NCI-H748 treated with DMSO at 0.1 percent for 48 hours (cell line): ENCODE measurements at places on chromosomes 1 and 21.
A peak's percentile ranks its signal among the peaks of the same experiment; 100 is the strongest.

- DNase-seq: no peak
Measured at GRCh38 chr1:201103666-201104065, 8.6 kb downstream of the CACNA1S start.

GRCh38 chr1:206094024-206094423, 23.2 kb downstream of the AVPR1B start:
- peak; percentile 49 for DNase-seq

DNA sequence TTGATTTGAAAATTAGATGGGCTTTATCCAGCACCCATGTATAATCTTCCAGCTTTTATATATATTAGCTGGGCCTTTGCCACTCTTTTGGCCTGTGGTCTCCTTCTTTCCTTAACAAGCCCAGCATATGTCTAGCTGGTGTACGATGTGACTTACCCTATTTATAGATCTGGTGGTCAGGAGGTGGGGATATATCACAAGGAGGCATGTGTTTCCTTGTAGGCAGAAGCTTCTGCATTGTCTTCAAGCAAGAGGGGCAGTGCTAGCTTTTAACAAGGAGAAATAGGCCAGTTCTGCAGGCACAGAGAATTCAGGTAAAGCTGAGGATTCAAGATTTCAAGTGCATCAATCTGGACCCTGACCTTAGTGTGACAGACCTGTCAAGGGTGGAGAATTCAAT, 38.0 kb upstream of the DNASE2B start:
- DNase-seq: no peak

GRCh38 chr1:156386949-156387869, 18.2 kb downstream of the RHBG start:
- DNase-seq: no peak

DNA sequence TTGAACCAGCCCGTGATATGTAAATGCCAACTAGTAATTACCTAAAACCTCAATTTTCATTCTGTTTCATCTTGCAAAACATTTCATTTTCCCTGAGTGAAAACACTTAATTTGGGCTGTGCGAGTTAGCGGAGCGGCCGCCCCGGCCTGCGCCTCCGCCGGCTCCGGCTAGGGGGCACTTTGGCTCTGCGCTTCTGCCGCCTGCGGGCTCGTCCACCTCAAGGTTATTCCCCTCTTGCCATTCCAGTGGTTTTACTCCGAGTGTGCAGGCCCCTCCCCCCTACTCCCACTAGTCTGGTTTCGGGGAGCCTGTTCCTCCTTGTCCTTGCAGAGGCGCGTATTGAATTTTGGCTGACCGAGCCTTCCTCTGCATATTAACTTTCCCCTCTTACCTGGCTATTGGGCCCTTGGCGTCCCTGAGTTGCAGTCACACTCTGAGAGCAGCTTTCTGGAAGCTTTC, 55.6 kb downstream of the PEX14 start:
- peak; percentile 21 for DNase-seq
